ENCODE measurements at places on chromosomes 1 and 21.

- no peak for DNase-seq
Observed at GRCh38 chr1:110674337-110675059, at the start of gene KCNA3. Gene KCNA3 (minus strand): TSS chr1:110674940. CDS start chr1:110674809, 131 bp downstream.

GRCh38 chr1:151485685-151486255 lies 25.4 kb upstream of the CGN start:
- DNase-seq, result no peak

DNA sequence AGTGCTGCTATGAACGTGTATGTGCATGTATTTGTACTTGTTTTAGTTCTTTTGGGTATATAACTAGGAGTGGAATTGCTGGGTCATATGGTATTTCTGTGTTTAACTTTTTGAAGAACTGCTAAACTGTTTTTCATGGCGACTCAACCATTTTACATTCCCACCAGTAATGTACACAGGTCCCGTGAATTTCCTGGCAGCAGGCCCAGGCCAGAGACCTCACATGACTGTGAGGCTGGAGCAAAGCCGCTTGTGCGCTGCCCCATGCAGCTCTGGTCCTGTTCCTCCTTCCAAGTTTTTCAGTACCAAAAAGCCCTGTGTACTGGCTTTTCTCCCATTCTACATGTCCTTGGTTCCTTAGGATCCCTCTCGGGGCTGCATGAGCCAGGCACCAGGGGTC lies 29.6 kb downstream of the ACOT11 start:
- DNase-seq, result peak; percentile 79

DNA sequence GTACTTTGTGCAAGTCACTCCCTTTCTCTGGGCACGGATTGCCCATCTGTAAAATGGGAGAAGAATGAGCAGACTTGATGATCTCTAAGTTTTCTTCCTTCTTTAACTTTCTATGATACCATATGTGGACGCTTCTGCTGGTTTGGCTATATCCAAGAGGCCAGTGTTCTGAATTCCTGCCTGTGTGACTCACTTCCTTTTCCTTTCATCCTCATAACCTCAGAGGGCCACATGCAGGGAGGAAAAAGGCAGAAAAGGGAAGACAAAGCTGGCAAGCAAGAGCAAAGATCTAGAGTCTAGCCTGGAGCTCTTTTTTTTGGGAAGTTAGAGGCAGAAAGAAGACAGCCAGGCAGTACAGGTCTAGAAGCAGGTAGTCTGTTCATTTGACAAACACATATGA lies 151.2 kb downstream of the OMA1 start:
- DNase-seq, result peak; percentile 15

- DNase-seq, result no peak
Observed at GRCh38 chr1:184156521-184157393, 105.2 kb downstream of the TSEN15 start.

- peak; percentile 47 for DNase-seq
Observed at GRCh38 chr1:233394860-233395717, 67.6 kb downstream of the MAP3K21 start.

DNA sequence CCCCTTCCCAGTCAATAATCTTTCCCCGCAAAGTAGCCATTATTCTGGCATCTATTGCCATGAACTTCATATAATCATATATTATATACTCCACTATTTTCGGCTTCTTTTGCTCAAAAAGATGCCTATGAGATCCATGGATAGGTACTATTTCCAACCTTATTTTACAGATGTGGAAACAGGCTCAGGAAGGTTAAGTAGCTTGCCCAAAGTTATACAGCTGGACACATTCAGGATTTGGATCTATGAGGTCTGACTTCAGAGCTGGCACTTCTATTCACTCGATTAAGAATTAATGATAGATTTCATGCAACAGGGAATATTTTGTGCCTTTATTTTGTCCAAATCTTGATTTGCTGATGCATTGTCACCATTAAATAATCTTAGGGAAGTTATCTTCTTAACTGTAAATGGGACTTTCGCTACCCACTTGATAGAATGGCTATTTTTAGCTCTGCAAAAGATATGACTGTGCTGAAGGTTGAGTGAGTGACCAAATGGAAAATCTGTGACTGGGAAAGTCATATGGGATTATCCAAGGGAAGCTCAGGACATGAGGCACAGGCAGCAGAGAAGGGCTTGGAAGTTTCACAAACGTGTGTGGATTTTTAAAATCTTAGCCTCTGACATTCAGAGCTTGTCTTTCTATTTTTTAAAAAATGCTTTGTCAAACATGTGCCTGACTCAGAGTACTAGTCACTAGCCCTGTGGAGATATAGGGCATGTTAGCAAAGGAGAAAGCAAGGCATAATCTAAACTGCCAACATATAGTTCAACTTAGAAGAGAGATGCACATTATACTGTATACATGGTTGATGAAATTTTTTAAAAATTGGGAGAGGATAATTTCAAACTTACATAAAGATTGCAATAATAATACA lies 36.5 kb downstream of the GIPC2 start:
- no peak for DNase-seq

- no peak for DNase-seq
Observed at GRCh38 chr1:224498574-224499170, 64.1 kb upstream of the WDR26 start.

DNA sequence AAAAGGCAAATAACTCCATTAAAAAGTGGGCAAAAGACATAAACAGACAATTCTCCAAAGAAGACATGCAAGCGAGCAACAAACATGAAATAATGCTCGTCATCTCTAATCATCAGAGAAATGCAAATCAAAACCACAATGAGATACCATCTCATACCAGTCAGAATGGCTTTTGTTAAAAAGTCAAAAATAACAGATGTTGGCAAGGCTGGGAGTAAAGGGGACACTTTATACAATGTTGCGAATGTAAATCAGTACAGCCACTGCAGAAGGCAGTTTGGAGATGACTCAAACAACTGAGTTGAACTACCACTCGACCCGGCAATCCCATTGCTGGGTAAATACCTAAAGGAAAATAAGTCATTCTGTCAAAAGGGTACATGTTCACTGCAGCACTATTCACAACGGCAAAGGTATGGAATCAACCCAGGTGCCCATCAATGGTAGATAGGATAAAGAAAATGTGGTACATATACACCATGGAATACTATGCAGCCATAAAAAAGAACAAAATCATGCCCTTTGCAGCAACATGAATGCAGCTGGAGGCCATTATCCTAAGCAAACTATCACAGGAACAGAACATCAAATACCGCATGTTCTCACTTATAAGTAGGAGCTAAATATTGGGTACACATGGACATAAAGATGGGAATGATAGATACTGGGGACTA lies 25.9 kb downstream of the TSPAN2 start:
- DNase-seq, result no peak

GRCh38 chr1:111695801-111696200 lies 43.4 kb downstream of the INKA2 start:
- no peak for DNase-seq

DNA sequence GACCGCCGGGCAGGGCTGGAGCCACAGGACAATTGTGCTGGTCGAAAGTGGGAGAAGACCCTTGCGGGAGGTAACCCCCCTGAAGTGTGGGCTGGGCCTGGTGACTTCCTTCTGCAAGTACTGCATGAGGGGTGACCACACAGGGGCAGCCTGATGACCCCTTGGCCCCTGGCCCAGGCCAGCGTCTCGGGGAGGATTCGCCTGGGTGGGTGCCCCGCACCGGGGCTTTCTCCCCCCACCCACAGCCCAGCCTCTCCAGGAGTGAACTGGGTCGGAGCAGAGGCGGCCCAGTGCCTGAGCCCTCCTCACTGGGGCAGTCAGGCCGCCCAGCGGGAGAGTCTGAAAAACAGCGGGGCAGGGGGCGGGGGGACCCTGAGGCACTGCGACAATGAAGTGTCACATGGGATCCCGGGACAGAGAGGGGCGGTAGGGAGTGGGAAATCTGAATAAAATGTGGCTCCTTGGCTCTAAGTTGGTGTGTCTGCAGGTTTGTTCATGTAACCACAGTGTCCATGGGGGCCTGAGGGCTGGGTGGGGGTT lies 1.6 kb upstream of the DNMT3L start:
- no peak for DNase-seq

DNA sequence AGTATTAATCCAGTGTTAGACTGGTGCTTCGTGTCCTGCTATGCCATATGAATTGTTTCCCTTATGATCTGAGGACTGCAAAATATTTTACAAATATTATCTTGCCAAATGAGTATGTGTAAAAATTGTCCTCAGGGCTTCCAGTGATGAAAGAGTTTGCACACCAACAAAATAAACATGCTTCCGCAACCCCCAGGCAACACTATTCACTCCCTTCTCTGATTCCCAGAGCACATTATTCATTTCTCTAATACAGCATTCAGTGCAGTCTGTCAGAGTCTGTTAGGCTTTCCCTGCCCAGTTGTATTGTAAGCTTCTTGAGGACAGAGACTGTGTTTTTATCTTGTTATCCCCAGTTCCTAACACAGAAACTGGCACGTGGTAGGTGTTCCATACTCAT lies 409.9 kb upstream of the C1orf87 start:
- DNase-seq, result no peak

GRCh38 chr1:164261691-164262240 lies 297.2 kb upstream of the PBX1 start:
- DNase-seq, result no peak

GRCh38 chr1:159839116-159839849 lies 12.6 kb downstream of the SLAMF8 start:
- DNase-seq, result no peak

- no peak for DNase-seq
Observed at GRCh38 chr1:240405751-240406150, 206.2 kb downstream of the GREM2 start.

- DNase-seq, result no peak
Observed at GRCh38 chr21:43286196-43286595, 117.4 kb downstream of the CRYAA start.

DNA sequence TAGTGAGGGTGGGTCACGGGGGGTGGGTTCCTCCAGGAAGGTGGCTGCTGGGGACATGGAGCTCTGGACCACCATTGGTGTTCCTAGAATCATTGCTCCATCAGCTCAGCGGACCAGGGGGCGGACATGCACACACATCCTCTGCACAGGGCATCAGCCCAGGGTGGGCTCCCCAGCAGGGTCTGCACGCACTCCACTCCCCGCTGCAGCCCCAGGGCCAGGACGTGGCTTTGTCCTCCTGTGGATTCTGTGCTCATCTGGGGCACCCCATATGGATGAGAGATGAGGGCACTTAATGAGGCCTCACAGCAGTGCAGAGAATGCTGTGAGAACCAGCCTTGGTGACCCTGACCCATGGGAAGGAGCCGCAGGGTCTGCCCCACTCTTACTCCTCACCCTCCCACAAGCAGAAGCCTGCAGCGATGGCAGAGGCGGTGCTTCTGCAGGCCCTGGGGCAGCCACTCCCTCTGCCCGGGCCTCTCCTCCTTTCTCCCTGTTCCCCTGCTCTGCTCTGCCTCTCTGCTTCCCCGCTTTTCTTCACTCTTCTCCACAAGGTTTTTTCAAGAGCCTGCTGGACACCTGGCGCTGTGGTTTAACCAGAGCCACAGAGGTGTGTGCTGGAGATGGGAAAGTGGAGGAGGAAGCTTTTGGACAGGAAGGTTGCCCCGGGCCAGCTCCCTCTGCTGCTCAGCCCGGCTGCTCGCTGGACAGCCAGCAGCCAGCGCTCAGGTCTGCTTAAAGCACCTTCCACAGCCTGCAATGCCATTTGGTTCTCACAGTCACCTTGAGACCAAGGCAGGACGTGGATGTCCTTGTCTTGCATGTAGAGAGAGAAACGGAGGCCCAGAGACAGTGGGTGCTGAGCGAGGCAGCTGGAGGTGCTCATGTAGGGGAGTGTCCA lies 26.3 kb upstream of the PCBP3 start:
- no peak for DNase-seq

DNA sequence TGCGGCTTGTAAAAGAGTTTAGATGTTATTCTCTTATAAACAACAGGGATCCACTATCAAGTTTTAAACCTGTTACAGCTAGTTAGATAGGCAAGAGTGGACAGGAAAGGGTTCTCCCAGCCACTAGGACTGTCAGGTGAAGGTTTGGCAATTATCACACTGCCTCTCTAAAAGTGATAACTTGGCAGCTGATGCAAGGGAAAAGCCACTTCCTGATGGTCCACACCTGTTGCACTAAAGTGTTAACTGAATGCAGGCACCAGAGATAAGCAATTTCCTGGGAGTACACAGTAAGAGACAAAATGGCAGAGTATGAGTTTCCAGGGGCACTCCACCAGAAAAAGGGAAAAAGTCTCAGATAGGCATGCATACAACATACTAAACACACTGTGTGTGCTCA lies 99.4 kb downstream of the VAV3 start:
- DNase-seq, result no peak

GRCh38 chr1:107525961-107526360 lies 385.1 kb downstream of the NTNG1 start:
- DNase-seq, result no peak

DNA sequence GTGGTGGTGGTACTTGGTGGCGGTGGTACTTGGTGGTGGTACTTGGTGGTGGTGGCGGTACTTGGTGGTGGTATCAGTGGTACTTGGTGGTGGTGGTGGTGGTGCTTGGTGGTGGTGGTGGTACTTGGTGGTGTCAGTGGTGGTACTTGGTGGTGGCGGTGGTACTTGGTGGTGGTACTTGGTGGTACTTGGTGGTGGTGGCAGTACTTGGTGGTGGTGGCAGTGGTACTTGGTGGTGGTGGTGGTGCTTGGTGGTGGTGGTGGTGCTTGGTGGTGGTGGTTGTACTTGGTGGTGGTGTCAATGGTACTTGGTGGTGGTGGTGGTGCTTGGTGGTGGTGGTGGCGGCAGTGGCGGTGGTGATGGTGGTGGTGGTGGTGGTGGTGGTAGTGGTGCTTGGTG lies 20.2 kb downstream of the COQ8A start:
- no peak for DNase-seq

GRCh38 chr1:31373056-31373896 lies at the start of gene FABP3:
Gene FABP3 (minus strand): TSS chr1:31373076. CDS start chr1:31373014, 62 bp downstream.
- peak; percentile 36 for DNase-seq

GRCh38 chr21:33230545-33231324 lies 997 bp downstream of the IFNAR2 start:
- DNase-seq, result peak; percentile 63

- no peak for DNase-seq
Observed at GRCh38 chr1:165508291-165508690, 35.5 kb upstream of the LRRC52 start.

DNA sequence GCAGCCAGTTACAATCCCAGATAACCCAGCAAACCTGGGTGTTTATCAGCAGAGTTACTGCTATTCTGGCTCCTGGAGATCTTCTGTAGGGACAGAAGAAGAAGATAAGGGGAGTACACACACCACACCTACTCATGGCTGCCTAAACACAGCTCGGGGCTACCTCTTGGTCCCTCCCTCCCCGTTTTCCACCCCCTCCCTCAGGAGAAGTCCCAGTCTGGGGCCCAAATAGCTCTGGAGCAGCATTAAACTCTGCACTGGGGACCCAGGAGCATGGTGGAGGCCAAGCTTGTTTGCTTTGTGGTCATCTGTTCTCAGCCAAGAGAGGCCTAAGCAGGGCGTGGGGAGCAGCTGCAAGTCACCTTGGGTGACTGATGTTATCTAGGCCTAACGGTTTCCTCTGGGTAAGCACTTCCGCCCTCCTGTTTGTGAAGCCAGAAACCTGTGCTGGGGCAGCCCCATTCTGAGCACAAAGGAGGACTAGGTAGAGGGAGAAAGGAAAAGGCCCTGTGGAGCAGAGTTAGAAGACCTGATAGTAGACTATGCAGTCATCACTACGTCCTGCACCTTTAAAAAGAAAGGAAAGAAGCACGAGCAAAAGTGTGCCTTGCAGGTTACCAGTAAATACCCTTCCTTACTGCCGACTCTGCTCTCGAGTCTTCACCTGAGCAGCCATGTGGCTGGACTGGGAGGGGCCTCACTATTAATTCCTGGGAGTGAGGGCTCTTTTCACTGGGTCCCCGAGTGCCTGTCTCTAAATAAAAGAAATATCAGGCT lies 2.0 kb upstream of the RCSD1 start:
- DNase-seq, result no peak

Measured in inflammatory macrophage treated with lipopolysaccharide for 4 hours (primary cell).